ENCODE measurements at places on chromosomes 1 and 21. TPM values are rescaled to one million over a fixed set of nuclear protein-coding genes. Genes with fewer than 3 reads are reported as not detected.
A peak's percentile ranks its signal among the peaks of the same experiment; 100 is the strongest.

CEP350 gene
- 48.4 TPM for total RNA-seq

SLC44A5 gene
- 0.43 TPM for total RNA-seq

NBPF12 gene
- total RNA-seq: 12.4 TPM

PPFIA4 gene
- total RNA-seq: 7.0 TPM

LRRC39 gene
- total RNA-seq: 0.92 TPM

GRCh38 chr1:40861224-40862003 is 749 bp downstream of the CITED4 start:
- peak; percentile 37 for DNase-seq

DNA sequence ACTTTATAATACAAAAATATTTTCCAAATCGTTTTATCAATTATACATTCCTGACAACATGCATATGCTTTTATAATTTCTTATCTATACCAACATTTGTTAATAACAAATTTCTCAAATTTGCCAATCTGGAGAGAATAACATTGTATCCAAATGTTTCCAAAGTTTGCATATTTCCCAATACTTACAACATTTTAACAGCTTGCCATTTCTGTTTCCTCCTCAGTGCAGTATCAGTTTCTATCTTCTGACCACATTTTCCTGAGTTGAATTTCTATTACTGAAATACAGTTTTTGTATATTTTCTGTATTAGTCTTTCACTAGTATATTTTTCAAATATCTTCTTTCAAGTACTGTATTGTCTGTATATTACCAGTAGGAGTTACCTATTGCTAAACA is 1594.3 kb downstream of the PLA2G4A start:
- no peak for DNase-seq

DNA sequence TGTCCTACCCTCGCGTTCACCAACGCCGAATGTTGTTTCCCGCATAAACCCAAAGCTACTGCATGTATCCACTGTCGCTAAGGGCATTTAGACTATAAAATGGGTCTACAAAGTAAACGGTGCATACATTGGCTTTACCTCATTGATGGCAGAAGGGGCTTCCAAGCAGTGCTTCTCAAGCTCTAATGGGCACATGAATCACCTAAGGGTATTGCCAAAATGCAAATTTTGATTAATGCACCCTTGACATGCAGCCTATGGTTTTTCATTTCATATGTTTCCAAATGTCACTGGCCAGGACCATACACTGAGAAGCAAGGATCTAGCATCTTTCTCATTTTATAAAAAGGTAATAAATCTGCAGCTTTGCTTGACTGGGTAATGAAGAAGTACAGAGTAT is 2.7 kb downstream of the OR6F1 start:
- no peak for DNase-seq

DNA sequence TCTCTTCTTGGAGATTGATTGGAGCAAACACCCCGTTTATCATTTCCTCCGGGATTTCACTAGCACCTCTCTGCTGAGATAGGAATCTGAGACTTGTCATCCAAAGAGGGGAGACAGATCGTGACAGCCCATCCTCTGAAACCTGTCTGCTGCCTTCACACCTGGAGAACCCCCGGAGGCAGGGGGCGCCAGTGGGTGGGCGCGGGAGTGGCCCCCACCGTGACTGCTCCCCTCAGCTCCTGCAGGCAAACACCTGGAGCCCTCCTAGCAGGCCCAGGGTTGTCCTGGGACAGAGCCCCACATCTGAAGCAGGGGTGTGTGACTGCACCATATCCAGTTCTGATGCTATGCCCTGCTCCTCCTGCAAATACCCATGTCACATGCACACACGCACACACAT is 209.5 kb upstream of the POU3F1 start:
- no peak for DNase-seq

- DNase-seq: no peak
Measured at GRCh38 chr1:62613325-62613727, 16.0 kb downstream of the ANGPTL3 start.

DNA sequence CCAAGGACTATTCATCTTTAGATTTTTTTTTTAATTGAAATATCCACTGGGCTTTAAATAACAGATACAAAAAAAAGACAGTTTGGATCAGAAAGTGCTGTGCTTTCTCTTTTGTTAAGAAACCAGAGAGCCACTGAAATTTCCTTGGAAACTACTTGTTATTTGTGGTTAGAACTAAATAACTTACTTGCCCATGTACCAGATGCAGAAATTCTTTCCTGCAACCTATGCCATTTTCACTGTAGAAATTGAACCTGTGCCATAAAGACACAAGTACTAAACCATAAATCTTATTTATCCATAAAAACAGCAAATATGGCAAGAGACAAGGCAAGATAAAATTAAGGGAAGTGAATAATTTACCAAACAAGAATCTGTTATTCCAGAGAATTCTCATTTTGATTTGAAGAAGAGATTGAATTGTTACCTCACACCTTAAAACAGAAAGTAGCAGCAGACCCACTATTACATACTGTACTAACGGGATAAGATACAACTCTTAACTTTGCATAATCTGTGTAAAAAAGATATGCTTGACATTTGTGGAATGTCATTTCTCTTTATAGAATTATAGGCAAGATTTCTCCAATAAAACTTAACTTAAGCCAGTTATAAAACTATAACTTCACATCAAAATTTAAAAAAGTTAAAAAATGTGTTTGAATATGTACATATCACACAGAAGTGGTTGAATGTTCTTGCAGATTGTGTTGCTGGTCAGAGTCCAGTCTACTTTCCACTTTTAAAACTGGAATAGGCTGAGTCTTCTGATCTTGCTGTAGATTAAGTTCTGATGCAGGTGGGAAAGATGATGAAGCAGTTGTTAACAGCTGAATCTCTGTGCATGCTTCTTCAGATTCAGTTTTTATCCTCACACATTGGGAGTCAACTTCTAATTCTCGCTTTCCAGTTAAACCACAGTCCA is 6.3 kb upstream of the PHTF1 start:
- no peak for DNase-seq

DNA sequence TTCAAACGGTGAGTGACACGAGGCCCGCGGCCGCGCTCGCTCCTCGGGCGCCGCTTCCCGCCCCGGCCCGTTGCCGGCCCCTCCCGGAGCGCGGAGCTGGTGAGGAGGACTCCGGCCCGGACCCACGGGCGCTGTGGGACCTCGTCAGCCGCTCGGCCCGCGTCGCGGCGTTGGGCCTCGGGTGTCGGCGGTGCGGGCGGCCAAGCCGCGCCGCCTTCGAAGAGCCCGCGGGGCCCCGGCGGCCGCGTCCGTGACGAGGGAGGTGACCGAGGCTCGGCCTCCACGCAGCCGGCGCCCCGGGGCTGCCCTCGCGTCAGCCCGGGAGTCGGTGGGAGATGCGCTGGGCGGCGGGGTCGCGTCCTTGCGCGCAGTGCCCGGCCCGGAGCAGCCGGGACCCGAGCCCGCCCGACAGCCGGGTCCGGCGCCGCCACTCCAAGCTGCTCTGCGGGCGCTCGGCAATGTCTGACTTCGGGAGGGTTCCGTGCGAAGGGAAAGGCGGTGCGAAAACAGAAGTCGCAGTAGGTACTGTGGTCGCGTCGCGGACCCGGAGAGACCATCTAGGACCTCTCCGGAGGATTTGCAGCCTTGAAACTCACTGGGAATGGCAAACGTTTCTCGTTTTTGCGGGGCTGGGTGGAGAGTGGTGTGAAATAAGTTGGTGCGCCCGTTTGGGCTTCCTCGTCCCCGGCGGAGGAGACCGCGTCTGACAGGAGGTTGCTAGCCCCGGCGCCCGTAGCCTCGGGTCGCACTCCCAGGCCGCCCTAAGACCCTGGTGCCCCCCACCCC is 829 bp downstream of the SPEN start:
- DNase-seq: peak; percentile 15

- DNase-seq: no peak
Measured at GRCh38 chr21:44947111-44947929, 7.5 kb downstream of the SLX9 start.

GRCh38 chr1:30535595-30536325 is 187.6 kb downstream of the MATN1 start:
- DNase-seq: no peak

DNA sequence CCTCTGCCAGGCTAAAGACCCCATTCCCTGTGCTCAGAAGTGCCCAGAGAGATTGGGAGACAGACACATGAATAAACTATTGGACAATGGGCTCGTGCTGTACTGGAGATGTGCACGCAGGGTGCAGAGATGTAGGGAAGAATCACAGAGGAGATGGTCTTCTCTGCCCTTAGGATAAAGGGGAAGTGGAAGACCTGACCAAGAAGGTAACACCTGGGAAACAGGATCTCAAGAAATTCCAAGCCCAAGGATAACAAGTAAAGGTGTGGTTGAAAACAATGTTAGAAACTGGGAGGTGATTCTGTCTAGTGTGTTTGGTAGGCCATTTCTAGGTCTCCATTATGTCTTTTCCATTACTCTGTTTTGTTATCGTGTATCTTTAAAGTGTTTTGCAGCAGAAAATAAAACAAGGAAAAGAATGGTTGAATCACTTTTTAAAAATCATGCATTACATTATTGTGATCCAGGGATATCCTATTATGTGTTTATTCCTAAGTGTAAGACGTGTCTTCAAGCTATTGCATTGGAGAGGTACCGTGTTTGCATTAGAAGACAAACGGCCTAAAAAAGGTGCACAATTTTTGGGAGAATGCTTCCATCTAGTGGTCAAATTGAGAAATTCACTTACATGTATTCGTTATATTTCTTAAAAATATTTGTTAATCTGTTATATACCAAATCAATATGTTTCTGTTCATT is 40.8 kb upstream of the KCTD3 start:
- no peak for DNase-seq

GRCh38 chr1:7339014-7339413 is 432.1 kb upstream of the VAMP3 start:
- no peak for DNase-seq

- no peak for DNase-seq
Measured at GRCh38 chr1:159791031-159791430, 10.3 kb downstream of the DUSP23 start.

- no peak for DNase-seq
Measured at GRCh38 chr1:59927213-59927612, 640 bp upstream of the CYP2J2 start.

- DNase-seq: no peak
Measured at GRCh38 chr1:235933017-235933765, 66.5 kb upstream of the LYST start.

DNA sequence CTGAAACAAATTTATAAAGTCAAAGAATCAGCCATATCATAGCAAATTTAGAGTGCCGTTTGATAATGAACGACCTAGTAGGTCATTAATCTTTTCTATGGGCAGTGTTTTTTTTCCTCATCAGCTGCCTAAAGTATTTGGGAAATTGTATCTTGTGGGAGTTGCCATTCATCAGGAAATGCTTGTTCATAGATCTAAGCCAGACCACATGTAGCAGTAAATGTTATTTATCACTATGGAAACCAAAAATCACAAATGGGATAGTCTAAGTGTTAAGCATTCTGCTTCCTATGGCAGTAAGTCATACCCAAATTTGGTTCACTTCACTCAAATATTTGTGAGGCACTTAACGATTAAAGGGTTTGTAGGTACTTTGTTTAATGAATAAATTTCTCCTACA is 52.9 kb downstream of the LRRC8D start:
- no peak for DNase-seq

DNA sequence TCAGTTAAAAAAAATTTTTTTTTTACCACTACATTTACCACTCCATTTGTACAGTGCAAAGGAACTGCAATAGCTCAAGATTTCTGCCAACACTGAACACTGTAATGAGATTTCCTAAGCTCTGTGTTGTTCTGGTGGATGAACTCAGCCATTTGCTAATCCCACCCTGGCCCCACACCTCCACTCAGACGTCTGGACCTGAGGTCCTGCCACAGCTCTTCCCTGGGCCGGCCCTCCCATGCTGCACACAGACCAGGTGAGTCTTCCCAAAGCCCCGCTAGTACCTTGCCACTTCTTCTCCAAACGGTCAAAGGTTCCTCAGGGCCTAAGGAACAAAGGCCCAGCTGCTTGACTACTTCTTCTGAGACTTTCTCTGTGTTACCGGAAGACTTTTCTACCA is 56.4 kb downstream of the SLC45A1 start:
- DNase-seq: no peak

GRCh38 chr1:27292106-27292505 is 29.9 kb upstream of the TMEM222 start:
- DNase-seq: no peak

DNA sequence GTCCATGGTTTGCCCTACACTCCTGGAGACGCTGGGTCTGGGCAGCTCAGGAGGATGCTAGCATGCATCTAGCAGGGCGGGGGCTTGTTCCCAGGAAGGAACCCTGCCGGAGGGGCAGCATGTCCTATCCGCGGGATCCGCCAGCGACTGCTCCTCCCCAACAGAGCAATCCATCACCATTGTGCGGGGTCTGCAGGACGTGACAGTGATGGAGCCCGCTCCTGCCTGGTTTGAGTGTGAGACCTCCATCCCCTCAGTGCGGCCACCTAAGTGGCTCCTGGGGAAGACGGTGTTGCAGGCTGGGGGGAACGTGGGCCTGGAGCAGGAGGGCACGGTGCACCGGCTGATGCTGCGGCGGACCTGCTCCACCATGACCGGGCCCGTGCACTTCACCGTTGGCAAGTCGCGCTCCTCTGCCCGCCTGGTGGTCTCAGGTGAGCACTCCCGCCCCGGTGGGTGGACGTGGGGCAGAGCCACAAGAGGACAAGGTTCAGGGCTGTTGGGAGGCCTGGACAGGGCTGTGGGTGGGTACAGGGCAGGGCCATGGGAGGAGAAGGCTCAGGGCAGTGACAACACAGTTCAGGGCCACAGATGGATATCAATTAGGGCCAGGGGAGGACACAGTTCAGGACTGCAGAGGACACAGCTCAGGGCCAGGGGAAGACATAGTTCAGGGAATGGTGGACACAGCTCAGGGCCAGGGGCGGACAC is 71.3 kb downstream of the OBSCN start:
- DNase-seq: no peak

- no peak for DNase-seq
Measured at GRCh38 chr1:208173749-208174148, 70.4 kb downstream of the PLXNA2 start.

DNA sequence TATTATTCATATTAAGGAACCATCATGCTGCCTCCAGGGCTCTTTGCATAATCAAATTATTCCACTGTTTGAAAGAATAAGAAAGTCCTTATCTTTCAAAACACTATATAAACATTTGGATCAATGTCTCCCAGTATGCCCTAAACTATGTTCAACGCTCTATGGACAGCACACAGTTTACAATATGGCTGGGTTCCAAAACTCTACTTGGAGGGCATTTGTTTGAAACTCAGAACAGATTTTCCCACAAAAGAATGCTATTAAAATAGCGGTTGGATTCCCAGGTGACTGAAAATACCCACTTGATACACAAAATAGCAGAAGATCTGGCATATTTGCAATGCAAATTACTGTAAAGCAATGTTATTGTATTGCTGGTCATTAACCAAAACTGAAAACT is 3.2 kb downstream of the HAO2 start:
- DNase-seq: no peak

All from mucosa of gallbladder (tissue), 1 donor.